AG10803 (cell line): ENCODE measurements at places on chromosomes 5 and 9.

GRCh38 chr5:151956725-151957124, 32.1 kb upstream of the GLRA1 start:
- no peak for DNase-seq

DNA sequence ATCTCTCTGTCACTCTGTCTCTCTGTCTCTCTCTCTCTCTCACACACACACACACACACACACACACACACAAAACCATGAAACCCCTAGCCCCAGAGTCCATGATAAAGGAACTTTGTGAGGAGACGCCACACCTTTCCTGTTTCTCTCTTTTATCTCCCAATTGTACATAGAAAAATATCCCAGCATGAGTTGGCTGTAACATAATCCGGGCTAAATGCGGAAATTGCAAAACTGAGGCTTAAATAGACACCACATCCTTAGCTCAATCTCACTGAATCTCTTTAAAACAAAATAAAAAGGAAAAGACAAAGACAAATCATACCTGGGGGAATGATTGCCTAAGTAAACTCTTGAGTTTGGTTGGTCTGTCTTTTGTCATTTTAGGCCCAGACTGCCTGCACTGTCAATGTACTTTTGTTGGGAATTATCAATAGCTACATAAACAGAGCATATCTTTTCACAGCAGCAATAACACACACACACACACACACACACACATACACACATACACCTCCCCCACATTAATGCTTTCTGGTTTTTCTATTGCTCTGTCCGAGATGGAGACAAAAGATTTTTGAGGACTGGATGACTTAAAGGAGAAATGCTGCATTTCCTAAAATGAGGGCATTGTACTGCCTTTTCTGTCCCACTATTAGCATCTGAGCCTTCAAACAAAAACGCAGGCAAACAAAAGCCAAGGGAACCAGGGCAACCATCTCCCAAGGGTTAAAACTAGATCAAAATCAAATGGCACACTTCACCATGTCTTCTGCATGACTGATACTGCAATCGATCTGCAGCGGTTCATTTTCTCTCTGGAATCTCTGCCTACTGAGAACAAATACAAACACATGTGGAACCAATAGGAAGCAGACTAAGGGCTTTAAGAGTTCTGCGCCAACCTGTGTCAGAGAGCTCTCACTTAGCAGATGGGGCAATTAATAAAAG, 321.5 kb downstream of the NFIB start:
- DNase-seq, result no peak

DNA sequence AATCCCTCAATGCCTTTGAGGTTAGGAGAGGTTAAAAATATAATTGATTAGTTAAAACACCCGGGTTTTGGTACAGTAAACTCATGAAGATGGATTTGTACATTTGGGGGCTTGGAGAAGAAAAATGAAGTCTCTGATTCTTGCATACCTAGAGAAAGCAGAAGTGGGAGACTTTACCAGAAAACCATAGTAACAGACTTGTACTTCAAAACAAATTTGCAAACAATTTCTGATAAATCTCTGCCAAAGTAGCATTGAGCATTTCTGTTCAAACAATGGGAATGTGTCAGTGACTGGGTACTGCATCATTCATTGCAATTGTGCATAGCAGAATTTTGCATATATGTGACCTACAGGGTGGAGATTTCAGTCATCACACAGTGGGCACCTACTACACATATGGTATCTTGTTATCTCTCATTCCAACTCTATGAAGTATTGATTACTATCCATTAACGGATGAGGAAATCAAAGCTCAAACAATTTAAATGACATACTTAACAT, 256.9 kb downstream of the PLK2 start:
- DNase-seq, result no peak

GRCh38 chr5:57488215-57488955, 5.8 kb upstream of the ACTBL2 start:
- peak; percentile 49 for DNase-seq
